ENCODE measurements at places on chromosomes 13 and 19.

- no peak for DNase-seq
These were observed 40.8 kb upstream of the RFXAP start for GRCh38 chr13:36778083-36778671.

- peak; percentile 88 for DNase-seq
These were observed 11.8 kb downstream of the PDE4A start for GRCh38 chr19:10431943-10432735.

GRCh38 chr19:35249848-35250711, 1.3 kb downstream of the LSR start:
- peak; percentile 78 for DNase-seq

DNA sequence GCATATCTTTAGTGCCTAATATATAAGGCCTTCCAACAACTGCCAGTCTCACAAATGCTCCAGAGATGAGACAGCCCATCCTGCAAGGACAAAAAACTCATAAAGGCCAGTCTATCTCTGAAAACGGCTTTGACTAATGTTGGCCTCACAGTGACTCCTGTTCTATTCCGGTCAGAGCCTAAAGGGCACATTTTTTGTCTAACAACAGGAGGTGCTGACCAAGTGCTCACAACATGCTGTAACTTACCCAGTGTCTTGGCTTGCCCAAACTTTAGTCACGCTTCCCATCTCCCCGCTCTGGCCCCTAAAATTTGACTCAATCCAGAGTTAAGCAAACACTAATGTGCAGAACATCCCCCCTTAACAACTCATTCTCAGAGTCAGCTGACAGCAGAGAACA, 1411.2 kb upstream of the MIR17HG start:
- DNase-seq = no peak

- DNase-seq = no peak
These were observed 40.9 kb downstream of the CLDN10 start for GRCh38 chr13:95593462-95593861.

- DNase-seq = peak; percentile 50
These were observed at the start of gene GRK1 for GRCh38 chr13:113666951-113667701. TSS of gene GRK1 (plus strand) at chr13:113667219. CDS start at chr13:113667387, 168 bp downstream.

GRCh38 chr13:45055198-45055901, 65.0 kb upstream of the GTF2F2 start:
- DNase-seq = no peak

DNA sequence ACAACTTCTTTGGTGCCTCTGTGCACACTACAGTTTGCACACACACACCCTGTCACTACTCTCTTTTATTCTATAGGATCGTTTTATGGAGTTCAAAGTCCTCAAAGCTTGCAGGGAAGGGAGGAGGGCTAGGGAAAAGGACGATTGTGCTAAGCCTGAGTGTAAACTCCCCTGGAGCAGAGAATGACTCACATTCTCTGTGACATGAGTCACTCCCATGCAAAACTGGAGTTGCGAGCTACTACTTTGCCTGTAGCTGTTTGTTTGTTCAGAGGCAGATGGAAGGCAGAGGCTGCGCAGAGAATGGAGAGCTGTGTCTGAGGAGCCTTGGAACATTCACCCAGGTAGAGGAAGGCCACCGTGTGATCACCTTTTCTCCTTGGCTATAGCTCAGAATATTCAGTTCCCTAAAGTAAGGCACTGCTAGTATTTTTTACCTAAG, 80.5 kb upstream of the MBNL2 start:
- no peak for DNase-seq

- no peak for DNase-seq
These were observed 5.4 kb downstream of the MPV17L2 start for GRCh38 chr19:18198374-18198773.

GRCh38 chr19:8304841-8305621, 3.1 kb downstream of the CD320 start:
- DNase-seq = peak; percentile 64

- no peak for DNase-seq
These were observed 541.6 kb downstream of the SUCLA2 start for GRCh38 chr13:47459512-47459911.

DNA sequence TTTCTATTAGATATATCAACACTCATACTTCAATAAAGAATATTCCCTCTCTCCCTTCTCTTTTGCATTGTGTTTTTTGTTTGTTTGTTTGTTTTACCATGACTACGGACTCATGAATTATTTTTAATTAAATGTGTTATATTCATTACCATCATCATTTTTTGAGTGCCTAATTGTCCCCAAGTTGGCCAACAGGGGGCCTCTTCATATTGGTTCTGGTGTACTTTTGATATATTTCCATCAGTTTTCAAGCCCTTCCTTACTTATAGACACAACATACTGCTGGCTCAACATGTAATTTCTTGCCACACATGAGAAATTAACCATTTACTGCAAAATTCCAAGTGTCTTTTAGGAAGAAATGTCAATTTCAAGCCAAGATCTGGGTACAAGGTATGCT, 54.5 kb upstream of the GPC6 start:
- DNase-seq = no peak

DNA sequence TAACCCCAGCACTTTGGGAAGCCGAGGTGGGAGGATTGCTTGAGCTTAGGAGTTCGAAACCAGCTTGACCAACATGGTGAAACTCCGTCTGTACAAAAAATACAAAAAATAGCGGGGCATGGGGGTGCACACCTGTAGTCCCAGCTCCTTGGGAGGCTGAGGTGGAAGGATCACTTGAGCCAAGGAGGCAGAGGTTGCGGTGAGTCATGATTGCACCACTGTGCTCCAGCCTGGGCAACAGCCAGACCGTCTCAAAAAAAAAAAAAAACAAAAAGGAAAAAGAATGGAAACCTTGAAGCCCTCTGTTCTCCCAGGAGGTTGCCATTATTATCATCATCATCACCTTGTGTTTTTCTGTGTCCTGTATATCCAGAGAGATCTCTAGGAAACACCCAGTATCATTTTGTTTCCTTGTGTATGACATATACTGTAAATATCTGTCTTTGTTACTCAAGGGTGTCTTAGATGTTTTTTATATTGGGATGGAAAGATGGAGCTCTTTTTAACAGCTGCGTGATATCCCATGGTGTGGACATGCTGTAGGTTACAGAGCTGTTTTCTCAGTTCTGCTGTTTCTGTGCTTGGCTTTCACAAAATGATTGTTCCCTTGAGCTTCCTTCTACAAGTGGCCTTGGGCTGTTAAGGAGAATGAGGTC, 11.8 kb downstream of the CHAF1A start:
- DNase-seq = no peak

- DNase-seq = no peak
These were observed 260.9 kb downstream of the MTUS2 start for GRCh38 chr13:29081036-29081435.

DNA sequence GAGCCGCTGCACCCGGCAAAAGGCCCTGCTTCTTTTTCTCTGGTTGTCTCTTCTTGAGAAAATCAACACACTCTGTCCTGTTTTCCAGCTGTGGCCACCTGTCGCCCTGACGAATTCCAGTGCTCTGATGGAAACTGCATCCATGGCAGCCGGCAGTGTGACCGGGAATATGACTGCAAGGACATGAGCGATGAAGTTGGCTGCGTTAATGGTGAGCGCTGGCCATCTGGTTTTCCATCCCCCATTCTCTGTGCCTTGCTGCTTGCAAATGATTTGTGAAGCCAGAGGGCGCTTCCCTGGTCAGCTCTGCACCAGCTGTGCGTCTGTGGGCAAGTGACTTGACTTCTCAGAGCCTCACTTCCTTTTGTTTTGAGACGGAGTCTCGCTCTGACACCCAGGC, 17.2 kb downstream of the LDLR start:
- DNase-seq = no peak

DNA sequence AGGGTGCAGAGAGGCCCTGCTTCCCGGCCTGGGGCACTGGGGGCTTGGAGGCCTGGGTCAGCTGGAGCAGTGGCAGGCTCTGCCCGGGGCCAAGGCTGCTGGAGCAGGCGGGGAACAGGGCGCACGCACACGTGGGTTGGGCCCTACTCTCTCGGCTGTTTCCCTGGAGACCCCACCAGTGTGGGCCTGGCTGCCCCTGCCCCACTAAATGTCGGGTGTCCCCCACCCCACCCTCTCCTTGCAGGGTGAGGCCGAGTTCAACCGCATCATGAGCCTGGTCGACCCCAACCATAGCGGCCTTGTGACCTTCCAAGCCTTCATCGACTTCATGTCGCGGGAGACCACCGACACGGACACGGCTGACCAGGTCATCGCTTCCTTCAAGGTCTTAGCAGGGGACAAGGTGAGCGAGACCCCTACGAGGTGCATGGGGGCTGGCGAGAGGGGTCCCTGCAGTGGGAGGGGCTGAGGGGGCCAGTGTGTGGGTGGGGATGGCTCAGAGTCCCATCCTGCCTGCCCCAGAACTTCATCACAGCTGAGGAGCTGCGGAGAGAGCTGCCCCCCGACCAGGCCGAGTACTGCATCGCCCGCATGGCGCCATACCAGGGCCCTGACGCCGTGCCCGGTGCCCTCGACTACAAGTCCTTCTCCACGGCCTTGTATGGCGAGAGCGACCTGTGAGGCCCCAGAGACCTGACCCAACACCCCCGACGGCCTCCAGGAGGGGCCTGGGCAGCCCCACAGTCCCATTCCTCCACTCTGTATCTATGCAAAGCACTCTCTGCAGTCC, 15.3 kb downstream of the CAPN12 start:
- no peak for DNase-seq

- no peak for DNase-seq
These were observed 41.0 kb downstream of the MLLT1 start for GRCh38 chr19:6238643-6239281.

- DNase-seq = no peak
These were observed 4.3 kb upstream of the ZFR2 start for GRCh38 chr19:3873151-3873550.

DNA sequence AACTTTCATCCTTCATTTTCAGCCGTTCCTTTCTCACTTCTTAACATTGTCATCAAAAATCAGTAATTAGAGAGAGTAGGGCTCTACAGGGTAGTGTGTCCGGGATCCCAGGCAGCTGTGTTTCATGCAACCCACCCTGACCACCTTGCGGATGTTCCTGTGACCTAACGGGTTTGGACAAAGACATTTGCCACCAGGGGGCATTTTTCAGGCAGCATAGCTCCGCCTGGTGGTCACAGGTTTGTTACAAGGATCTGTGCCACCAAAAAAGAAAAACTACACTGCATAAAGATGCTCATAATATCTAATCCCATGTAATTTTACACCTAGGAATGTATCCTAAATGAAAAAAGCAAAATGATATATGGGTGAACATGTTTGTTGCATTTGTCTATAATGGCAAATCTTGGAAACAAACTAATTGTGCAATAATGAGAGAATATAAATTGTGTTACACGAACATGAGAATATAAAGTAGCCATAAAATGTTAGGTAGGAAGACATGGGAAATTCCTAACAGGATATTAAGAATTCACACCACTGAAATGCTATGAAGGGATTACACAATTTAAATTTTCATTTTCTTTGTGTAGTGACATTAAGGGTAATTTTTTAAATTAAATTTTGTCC, 123.0 kb downstream of the SLC7A1 start:
- DNase-seq = no peak

GRCh38 chr19:5590151-5590864, 22.6 kb upstream of the TINCR start:
- DNase-seq = no peak

DNA sequence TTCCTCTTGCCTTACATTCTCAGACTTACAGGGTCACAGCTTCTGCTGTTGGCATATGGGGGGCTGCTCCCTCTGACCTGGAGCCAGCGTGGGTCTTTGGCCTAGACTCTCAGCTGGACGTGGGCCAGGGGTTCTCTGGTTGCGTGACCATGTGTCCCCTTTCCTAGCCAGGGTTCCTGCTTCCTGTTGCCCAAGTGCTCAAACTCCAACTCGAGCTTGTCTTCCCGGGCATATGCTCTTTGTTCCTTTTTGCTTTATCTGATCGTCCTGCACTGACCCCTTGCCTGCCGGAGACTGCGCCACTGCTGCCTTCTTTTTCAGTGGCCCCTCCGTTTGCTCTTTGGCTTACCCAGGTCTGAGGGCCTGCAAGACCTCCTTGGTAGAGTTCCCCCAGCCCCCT, 25.3 kb upstream of the GPR183 start:
- no peak for DNase-seq

- DNase-seq = peak; percentile 74
These were observed 14.4 kb downstream of the EPS15L1 start for GRCh38 chr19:16457195-16457953.

GRCh38 chr19:17049711-17050280, 23.2 kb upstream of the CPAMD8 start:
- DNase-seq = no peak

DNA sequence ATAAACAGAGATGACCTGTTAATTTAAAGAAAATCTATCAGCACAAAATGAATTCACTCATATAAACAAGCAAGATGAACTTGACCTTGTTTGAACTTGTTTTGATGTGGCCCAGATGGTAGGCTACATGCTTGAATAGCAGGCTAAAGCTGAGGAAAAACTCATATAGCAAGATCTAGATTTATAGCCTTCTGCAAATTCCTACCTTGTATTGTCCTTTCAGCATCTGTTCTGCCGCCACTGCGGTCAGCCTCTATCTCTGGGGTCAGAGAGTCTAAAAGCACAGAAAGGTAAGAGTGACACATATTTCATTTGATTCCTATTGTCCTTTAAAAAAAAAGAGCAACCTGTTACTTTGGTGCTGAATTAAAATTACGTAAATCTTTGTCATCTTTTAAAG, 392.1 kb downstream of the DACH1 start:
- DNase-seq = no peak

GRCh38 chr13:94073007-94073744, 406.3 kb downstream of the DCT start:
- no peak for DNase-seq

DNA sequence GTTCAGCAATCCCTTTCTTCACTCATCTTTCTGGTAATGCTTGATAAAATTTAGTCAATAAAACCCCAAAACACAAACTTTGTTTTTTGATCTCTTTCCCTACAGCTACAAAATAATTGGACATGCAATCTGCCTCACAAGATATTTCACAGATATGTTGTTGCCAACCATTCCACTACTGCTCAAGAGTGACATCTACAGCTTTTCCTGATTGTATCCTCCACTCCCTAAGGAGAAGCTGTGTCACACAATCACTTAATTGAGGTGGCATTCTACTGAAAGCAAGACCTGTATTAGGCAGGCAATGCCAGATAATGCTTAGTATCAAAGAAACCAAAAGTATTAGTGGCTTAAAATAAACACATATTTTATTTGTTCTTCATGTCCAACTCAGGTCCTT, 1646.2 kb upstream of the SPRY2 start:
- DNase-seq = no peak

- no peak for DNase-seq
These were observed 2.9 kb downstream of the LILRA2 start for GRCh38 chr19:54576411-54576976.

GRCh38 chr13:79767126-79767525, 286.2 kb downstream of the NDFIP2 start:
- DNase-seq = no peak
